ENCODE measurements at places on chromosomes 4 and X. TPM values are rescaled to one million over a fixed set of nuclear protein-coding genes. Genes with fewer than 3 reads are reported as not detected.

GRCh38 chr4:94338681-94339351 is 3.8 kb downstream of the HPGDS start:
- H3K4me3 ChIP-seq, result no peak overlapping the region
- H3K4me1 ChIP-seq, result no peaks in the 10 kb centered on the region
- no peaks in the 10 kb centered on the region for H3K36me3 ChIP-seq
- H3K27me3 ChIP-seq, result no peaks in the 10 kb centered on the region
- no peak for DNase-seq
- H3K27ac ChIP-seq, result no peak overlapping the region

DNA sequence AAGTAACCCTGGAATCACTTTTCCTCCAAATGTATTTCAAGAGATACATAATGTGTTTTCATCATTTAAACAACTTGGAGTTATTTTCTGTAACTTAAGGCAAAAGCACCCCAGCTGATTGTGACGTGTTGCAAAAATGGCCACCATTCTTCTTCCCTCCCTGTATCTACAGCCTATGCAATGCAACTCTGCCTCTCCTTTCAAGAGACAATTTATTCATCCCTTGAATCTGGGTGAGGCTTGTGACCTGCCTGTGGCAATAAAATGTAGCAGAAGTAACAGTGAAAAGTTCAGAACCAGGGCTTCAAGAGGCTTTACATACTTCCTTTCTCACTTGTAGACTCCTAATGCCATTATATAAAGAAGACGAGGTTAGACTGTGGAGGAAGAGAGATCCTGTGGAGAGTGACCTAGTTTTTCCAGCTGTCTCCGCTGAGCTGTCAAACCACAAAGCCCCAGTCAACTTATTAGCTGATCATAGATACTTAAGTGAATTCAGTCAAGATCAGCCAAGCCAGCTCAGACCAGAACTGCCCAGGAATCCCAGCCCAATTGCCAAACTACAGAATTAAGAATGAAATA is 81.0 kb upstream of the KLF3 start:
- no peak overlapping the region for H3K27ac ChIP-seq
- no peaks in the 10 kb centered on the region for H3K4me1 ChIP-seq
- no peak overlapping the region for H3K4me3 ChIP-seq
- no peaks in the 10 kb centered on the region for H3K36me3 ChIP-seq
- no peak for DNase-seq
- no peaks in the 10 kb centered on the region for H3K27me3 ChIP-seq

GRCh38 chr4:182280436-182281111 is 37.4 kb downstream of the TENM3 start:
- no peaks in the 10 kb centered on the region for H3K4me1 ChIP-seq
- no peak for DNase-seq
- no peak overlapping the region for H3K4me3 ChIP-seq
- no peaks in the 10 kb centered on the region for H3K27me3 ChIP-seq
- no peak overlapping the region for H3K27ac ChIP-seq

- H3K27me3 ChIP-seq, result no peaks in the 10 kb centered on the region
- H3K4me1 ChIP-seq, result no peaks in the 10 kb centered on the region
- no peak overlapping the region for H3K4me3 ChIP-seq
- H3K36me3 ChIP-seq, result no peaks in the 10 kb centered on the region
- no peak for DNase-seq
Observed at GRCh38 chr4:87410157-87410556, 12.2 kb upstream of the NUDT9 start.

GRCh38 chrX:70012756-70013155 is 37.0 kb downstream of the AWAT2 start:
- no peaks in the 10 kb centered on the region for H3K27me3 ChIP-seq
- H3K4me1 ChIP-seq, result no peaks in the 10 kb centered on the region
- no peak overlapping the region for H3K4me3 ChIP-seq

DNA sequence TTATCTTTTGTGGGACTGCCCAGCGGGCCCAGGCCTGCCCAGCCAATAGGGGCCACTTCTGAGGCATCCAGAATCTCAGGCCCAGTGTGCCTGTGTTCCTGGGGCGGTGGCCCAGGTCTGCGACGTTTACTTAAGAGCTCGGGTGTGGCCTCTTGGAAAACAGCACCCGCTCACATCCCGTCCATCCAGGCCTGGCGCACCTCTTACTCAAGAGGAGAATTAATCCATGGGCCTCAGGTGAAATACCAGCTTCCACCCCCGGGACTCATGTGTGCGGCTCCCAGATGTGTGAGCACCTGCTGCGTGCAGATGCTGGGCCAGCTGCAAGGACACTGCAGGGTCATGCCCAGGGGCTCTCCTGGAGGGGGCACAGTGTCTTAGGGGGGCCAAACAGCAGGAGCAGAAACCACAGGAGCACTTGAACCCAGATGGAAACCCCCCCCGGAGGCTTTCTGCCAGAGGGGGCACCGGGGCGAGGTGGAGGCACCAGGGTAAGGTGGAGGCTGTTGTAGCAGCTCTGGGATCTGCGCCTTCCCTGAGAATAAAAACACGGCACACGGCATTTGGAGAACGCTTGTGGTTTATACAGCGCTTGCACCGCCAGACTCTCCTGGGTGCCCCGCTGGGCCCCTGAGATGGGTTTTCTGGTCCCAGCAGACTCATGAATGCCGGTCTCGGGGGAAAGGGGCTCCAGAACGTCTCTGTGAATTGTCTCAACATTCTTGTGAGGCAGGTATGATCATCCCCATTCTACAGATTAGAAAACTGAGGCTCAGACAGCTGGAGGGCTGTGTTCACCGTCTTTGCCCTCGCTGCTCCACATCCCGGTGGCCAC is 2.8 kb downstream of the PSAPL1 start:
- no peak for DNase-seq
- H3K27ac ChIP-seq, result no peak overlapping the region
- no peak overlapping the region for H3K4me3 ChIP-seq
- no peaks in the 10 kb centered on the region for H3K4me1 ChIP-seq

DNA sequence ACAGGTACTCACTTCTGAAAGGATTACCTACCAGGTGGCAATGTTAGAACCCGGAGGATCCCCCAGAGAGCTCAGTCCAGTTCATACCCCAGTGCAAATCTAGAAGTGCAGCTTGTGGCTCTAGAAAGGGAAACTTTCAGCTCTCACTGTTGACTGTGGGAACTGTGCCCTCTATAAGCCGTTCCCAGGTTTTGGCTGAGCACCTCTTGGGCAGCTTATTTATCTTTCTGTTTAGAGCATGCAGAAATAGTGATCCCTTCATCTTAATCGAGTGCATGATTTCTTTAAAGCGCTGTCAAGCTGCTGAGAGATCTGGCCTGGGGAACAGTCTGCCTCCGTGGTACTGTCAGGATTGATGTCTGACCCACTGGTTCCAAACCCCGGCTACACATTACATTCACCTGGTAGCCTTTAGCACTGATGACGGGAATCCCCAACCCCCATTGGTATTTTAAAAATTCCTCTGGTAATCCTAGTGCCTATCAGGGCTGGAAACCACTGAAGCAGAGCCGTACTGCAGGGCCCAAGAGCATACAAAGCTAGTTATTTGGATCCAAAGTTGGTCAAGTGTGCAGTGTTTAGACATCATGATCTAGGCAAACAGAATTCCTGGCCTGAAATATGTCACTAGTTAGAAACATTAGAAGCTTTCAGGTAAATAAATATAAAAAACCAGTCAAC is 103.2 kb downstream of the KLHL8 start:
- H3K4me3 ChIP-seq, result no peak overlapping the region
- H3K27me3 ChIP-seq, result no peaks in the 10 kb centered on the region
- H3K36me3 ChIP-seq, result peaks cover 43% of the 10 kb centered on the region
- H3K4me1 ChIP-seq, result peaks cover 40% of the 10 kb centered on the region

GRCh38 chrX:12768491-12768890 is 22.7 kb upstream of the PRPS2 start:
- no peak overlapping the region for H3K27ac ChIP-seq
- H3K27me3 ChIP-seq, result no peaks in the 10 kb centered on the region
- H3K4me1 ChIP-seq, result no peaks in the 10 kb centered on the region
- H3K4me3 ChIP-seq, result no peak overlapping the region

DNA sequence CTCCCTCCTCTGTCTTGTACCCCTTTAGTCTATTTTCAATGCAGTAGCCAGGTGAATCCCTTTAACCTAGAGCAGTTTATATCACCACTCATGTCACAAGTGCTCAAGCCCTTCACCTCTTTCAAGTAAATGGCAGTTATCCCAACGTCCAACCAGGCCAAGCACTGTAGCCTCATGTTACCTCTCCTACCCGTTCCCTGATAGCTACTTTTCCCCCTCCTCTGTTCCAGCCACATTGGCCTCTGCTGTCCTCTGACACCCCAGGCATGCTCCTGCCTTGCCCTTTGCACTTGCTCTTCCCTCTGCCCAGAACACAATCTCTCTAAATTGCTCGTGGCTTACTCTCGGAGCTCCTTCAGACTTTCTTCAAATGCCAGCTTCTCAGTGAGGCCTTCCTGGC is 15.2 kb downstream of the GUCY1B1 start:
- no peaks in the 10 kb centered on the region for H3K36me3 ChIP-seq
- H3K27ac ChIP-seq, result no peak overlapping the region
- H3K27me3 ChIP-seq, result no peaks in the 10 kb centered on the region

GRCh38 chr4:109959195-109959594 is 46.5 kb downstream of the EGF start:
- H3K27me3 ChIP-seq, result no peaks in the 10 kb centered on the region
- no peak for DNase-seq
- no peaks in the 10 kb centered on the region for H3K36me3 ChIP-seq
- H3K27ac ChIP-seq, result no peak overlapping the region
- H3K4me3 ChIP-seq, result no peak overlapping the region
- no peaks in the 10 kb centered on the region for H3K4me1 ChIP-seq

GRCh38 chr4:19158107-19158809 is 1093.4 kb upstream of the SLIT2 start:
- no peak for DNase-seq
- H3K27ac ChIP-seq, result no peak overlapping the region
- no peak overlapping the region for H3K4me3 ChIP-seq
- H3K36me3 ChIP-seq, result no peaks in the 10 kb centered on the region
- no peaks in the 10 kb centered on the region for H3K4me1 ChIP-seq

GRCh38 chr4:182828360-182829025 is 88.7 kb downstream of the DCTD start:
- no peak overlapping the region for H3K27ac ChIP-seq
- no peaks in the 10 kb centered on the region for H3K4me1 ChIP-seq
- no peak overlapping the region for H3K4me3 ChIP-seq
- H3K27me3 ChIP-seq, result no peaks in the 10 kb centered on the region
- DNase-seq, result no peak

DNA sequence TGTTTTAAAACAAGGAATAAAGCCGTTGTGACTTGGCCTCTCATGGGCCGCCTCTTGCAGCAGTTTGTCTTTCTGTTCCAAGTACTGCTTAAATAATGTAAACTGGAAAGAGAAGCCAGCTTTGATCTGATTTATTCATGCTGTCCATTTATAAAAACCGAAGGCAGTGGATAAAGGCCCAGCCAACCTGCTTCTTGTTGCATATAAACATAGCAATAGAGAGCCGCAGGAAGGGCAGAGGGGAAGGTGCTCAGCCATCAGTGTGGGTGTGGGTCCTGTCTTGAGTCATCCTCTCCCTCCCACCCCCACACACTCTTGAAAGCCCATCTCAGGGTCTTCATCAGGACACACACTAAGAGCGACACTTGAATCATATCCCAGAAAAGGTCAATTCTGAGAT is 187.9 kb upstream of the FAM9B start:
- H3K4me3 ChIP-seq, result no peak overlapping the region
- no peaks in the 10 kb centered on the region for H3K4me1 ChIP-seq
- no peaks in the 10 kb centered on the region for H3K27me3 ChIP-seq
- H3K27ac ChIP-seq, result no peak overlapping the region
- no peaks in the 10 kb centered on the region for H3K36me3 ChIP-seq
- DNase-seq, result no peak

DNA sequence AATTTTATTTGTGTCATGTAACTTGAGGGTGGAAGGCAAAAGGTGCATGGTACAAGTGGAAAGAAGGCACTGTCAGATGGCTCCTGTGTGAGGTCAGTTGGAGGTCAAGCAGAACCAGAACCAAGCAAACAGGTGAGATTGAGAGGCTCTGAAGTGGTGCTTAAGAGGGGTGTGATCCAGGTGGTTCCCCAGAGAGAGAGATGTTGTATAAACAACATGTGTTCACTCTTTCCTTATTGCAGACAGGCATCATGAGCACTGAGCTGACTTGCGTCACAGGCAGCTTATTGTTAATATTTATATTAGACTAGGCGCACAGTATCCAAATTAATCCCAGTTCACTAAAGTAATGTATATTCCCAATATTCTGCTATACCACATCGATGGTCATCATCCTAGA is 56.8 kb downstream of the CXCL13 start:
- no peaks in the 10 kb centered on the region for H3K27me3 ChIP-seq
- no peak overlapping the region for H3K4me3 ChIP-seq
- no peaks in the 10 kb centered on the region for H3K4me1 ChIP-seq
- no peak for DNase-seq
- H3K27ac ChIP-seq, result no peak overlapping the region
- no peaks in the 10 kb centered on the region for H3K36me3 ChIP-seq

GRCh38 chr4:30746735-30747134 is 26.6 kb downstream of the PCDH7 start:
- no peaks in the 10 kb centered on the region for H3K27me3 ChIP-seq
- no peaks in the 10 kb centered on the region for H3K4me1 ChIP-seq
- no peak for DNase-seq
- H3K36me3 ChIP-seq, result no peaks in the 10 kb centered on the region
- H3K27ac ChIP-seq, result no peak overlapping the region

GRCh38 chr4:155578726-155579370 is 87.8 kb upstream of the GUCY1A1 start:
- H3K4me1 ChIP-seq, result no peaks in the 10 kb centered on the region
- H3K4me3 ChIP-seq, result no peak overlapping the region
- no peaks in the 10 kb centered on the region for H3K36me3 ChIP-seq
- no peak for DNase-seq
- H3K27me3 ChIP-seq, result no peaks in the 10 kb centered on the region

DNA sequence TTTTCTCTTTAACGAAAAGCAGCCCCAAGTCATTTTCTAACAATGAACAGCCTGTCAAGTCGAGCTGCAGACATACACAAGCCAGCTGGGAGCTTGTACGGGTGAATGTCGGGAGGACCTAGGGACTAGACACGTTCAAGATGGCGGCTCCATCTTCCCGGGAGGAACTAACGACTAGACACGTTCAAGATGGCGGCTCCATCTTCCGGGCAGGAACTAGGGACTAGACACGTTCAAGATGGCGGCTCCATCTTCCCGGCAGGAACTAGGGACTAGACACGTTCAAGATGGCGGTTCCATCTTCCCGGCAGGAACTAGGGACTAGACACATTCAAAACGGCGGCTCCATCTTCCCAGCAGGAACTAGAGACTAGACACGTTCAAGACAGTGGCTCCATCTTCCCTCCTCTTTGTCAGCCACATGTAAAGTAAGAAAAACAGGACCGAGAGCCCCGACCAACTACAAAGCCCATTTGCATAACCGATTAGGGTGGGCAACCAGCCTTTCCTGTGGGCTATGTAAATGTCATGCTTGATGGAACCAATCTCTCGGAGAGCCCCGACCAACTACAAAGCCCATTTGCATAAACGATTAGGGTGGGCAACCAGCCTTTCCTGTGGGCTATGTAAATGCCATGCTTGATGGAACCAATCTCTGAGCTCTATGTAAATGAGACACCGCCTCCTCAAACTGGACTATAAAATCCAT is 175.5 kb downstream of the DHRSX start:
- peak overlapping the region; percentile 39 for H3K4me3 ChIP-seq
- no peaks in the 10 kb centered on the region for H3K27me3 ChIP-seq
- peaks cover 6% of the 10 kb centered on the region for H3K4me1 ChIP-seq

CXCL3 gene
- total RNA-seq, result not detected

ANXA3 gene
- total RNA-seq, result 11.8 TPM

KIF4A gene
- total RNA-seq, result 2.2 TPM

SPIN2A gene
- total RNA-seq, result 2.5 TPM

STARD8 gene
- 14.0 TPM for total RNA-seq

COX7B2 gene
- not detected for total RNA-seq

PRR32 gene
- not detected for total RNA-seq

TMEM156 gene
- total RNA-seq, result not detected

HDX gene
- 4.4 TPM for total RNA-seq
